HT1080 (cell line): ENCODE measurements at places on chromosomes 4 and X. TPM values are rescaled to one million over a fixed set of nuclear protein-coding genes. Genes with fewer than 3 reads are reported as not detected.

Gene SUPT20HL2
- not detected in 2 replicates for total RNA-seq

Gene RHOXF2B
- total RNA-seq, result not detected in 2 replicates

Gene COL25A1
- total RNA-seq, result 0.06 TPM in 1 of 2 replicates, not detected in the other

Gene MTMR8
- total RNA-seq, result 0.57 and 1.2 TPM in 2 replicates

Gene HSFX1
- 0.19 and 0.70 TPM in 2 replicates for total RNA-seq

Gene ZNF182
- total RNA-seq, result 1.9 and 3.1 TPM in 2 replicates

Gene CCKAR
- not detected in 2 replicates for total RNA-seq

Gene KANTR
- 3.2 and 3.7 TPM in 2 replicates for total RNA-seq

Gene FMR1NB
- not detected in 2 replicates for total RNA-seq

Gene GYPA
- total RNA-seq, result not detected in 2 replicates

Gene GJB1
- total RNA-seq, result not detected in 2 replicates

Gene FAM149A
- total RNA-seq, result 1.5 TPM in 2 replicates

Gene PDLIM5
- total RNA-seq, result 22.3 and 27.2 TPM in 2 replicates

Gene RRH
- 0.17 TPM in 1 of 2 replicates, not detected in the other for total RNA-seq

Gene SSX2
- total RNA-seq, result 0.13 TPM in 1 of 2 replicates, not detected in the other

Gene BMX
- 0.34 TPM in 1 of 2 replicates, not detected in the other for total RNA-seq

Gene MXRA5
- total RNA-seq, result not detected in 2 replicates

Gene ANXA10
- total RNA-seq, result 0.11 and 0.67 TPM in 2 replicates

Gene AWAT2
- total RNA-seq, result 0.19 and 0.23 TPM in 2 replicates

Gene CT47B1
- not detected in 2 replicates for total RNA-seq

Gene MAGEA9B
- 0.50 and 0.93 TPM in 2 replicates for total RNA-seq

Gene LETM1
- 88.5 and 99.3 TPM in 2 replicates for total RNA-seq

Gene IQCM
- total RNA-seq, result not detected in 2 replicates

Gene PARM1
- not detected in 2 replicates for total RNA-seq

Gene SLC6A14
- total RNA-seq, result not detected in 2 replicates

Gene FAM133A
- 0.11 and 0.20 TPM in 2 replicates for total RNA-seq

Gene PCSK1N
- not detected in 2 replicates for total RNA-seq

Gene CENPVL1
- total RNA-seq, result not detected in 2 replicates

Gene NAP1L2
- 0.67 and 0.80 TPM in 2 replicates for total RNA-seq

Gene CYSLTR1
- not detected in 2 replicates for total RNA-seq
